ENCODE measurements at places on chromosomes 7 and 10.

DNA sequence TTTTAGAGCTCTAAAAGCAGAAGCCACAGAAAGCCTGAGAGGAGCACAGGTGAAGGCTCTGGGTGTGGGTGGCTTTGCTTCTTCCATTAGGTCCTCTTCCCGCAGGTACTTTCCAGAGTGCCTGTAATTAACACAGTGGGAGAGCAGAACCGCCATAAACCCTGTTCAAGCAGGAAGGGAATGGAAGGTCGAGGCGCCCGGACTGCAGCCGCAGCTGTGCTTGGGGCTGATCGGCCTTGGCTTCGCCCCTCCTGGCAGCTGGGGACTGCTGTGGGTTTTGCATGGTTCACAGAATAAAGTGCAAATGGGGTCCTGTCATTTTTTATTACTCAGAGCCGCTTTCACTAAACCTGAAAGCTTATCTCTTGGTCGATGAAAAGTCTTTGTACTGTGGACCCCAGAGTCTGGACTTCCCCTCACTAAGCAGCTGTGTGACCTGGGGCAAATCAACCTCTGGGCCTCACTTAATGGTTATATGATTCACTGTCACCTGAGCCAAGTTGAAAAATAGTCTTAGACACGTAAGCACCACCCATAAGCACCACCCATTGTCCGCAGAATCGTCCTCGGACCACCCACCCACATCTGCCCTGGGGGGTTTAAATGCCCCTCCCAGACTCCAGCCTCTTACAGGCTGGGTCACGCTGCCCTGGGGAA is 100.9 kb downstream of the XRCC2 start:
- DNase-seq = no peak

DNA sequence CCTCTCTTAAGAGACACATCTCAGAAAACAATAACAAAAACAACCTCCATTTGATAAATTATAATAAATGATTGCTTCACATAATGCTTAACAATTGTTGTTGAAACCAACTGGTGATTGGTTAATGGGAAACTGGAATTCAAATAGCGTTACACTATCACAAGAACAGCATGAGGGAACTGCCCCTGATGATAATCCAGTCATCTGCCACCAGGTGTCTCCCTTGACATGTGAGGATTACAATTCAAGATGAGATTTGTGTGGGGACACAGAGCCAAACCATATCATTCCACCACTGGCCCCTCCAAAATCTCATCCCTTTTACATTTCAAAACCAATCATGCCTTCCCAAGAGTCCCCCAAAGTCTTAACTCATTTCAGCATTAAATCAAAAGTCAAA is 375.9 kb downstream of the BMPER start:
- no peak for DNase-seq

GRCh38 chr7:47394751-47395252 is 187.1 kb downstream of the TNS3 start:
- no peak for DNase-seq

DNA sequence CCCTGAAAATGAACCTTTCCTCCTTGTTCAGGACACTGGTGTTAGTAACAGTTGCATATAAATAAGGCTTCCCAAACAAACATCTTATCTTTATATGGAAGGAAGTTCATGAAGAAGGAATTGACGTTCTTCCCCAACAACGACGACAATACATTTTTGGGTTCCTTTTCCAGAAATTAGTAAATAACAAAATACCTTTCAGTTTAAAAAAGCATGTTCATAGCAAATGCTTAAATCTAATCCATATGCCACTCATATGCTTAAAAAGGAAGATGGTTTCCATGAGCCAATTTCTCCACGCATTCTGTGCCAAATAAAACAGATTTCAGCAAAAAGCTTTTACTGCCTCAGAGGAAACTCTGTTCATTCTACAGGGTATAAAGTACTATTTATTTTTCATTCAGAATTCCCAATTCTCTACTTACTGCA is 182.6 kb downstream of the COBL start:
- no peak for DNase-seq

GRCh38 chr7:24781106-24781505 is 23.8 kb upstream of the GSDME start:
- no peak for DNase-seq

DNA sequence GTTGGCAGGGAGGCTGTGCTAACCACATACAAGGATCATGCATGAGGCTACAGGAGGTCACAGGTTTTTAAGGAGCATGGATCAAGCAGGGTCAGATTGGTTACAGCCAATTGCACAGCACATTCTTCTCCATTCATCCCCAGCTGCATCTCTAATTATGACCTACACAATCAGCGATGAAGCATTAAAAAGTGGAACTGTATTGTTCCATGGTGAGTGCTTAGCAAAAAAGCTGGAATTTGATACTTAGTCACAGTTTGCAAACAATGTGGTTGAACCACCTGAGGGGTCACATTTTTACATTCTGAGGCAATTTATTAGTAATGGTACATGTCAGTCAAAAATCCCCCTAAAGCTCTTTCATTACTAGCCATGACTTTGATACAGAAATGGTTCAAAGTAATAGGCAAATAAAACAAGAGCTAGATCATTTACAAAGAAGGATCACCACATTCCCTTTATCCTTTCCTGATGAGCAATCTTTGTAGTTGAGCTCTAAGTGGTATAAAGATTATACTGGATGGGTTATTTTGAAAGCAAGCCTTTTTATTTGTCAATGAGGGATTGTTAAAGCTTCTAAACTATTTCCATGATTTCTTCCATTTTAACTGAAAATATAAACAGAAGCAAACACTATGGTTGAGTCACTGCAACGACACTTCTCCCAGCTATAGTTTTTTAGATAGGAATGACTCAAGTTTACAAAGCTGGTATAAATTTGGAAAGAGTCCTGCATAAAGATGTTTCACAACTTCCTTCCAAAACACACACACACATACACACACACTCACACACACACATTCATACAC is 217.8 kb upstream of the SEMA3A start:
- DNase-seq = peak; percentile 89

DNA sequence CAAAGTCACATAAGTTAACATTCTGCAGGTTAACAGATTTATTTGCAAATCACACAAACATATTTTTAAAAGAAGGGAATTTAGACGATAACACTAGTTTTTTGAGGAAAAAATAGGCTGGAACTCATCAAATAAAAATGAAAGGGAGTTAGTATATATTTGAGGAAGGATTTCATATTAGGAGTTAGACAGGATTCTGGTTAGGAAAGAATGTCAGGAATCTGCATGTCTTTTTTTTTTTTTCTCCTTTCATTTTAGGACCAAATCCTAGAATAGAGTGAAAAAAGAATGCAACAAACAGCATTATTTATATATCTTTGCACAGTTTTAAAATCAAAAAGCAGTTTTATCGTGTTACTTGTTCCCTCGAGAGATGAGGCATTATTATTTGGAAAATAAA is 8.9 kb upstream of the TRDMT1 start:
- no peak for DNase-seq

GRCh38 chr10:93422118-93422517 is 60.0 kb downstream of the MYOF start:
- no peak for DNase-seq

- no peak for DNase-seq
Observed at GRCh38 chr10:21638681-21639080, 104.6 kb downstream of the MLLT10 start.

DNA sequence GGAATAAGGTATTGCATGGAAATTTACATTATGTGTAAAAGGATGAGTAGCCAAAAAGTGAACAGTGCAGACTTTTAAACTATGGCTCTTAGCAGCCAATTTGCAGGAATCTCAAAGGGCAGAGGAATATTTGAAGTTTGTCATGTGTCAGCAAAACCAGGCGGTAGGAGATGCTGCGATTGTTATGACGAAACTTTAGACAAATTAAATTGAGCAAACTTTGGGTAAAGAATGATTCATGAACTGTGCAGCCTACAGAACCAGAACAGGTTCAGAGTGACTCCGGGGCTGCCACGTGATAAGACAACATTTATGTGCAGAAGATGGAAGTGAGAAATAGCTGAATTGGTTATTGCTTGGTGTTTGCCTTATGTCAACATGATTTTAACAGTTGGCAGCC is 39.2 kb upstream of the CCDC6 start:
- no peak for DNase-seq

DNA sequence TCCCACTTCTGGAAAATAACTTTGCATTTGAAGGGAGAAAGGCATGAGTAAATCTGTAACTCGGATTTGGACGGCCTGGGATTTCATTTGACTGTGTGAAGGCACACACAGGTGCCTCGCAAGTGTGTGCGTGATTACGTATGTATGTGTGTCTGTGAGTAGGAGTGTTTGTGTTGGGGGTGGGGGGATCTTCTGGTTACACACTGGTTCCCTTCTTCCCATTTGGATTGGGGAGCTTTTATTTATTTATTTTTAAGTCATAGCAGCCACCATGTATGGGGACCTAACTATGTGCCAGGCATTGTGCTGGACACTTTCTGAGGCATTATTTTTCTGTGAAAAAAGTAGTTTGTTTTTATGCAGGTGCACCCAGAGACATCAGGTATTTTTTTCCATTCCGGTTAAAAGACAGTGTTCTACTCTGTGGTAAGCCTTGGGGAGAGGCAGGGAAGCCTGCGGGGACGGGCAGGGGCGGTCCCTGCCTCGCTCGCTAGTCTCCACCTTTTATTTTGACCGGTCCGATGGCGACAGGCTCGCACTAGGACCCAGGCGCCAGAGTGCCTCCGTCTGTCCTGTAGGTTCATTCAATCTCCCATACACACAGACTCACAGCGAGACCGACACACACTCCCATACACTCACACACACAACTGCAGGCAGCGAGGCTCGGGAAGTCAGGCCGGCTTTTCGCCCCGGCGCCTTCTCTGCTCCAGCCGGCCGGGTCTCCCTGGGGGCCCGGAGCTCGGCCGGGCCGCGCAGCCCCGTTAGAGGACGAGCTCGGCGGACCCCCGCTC is at the start of gene MXI1:
MXI1 (plus strand) TSS at position 595 of the 794 bp plus-strand sequence. CDS start 204 bp downstream, outside the sequence.
- peak; percentile 92 for DNase-seq

GRCh38 chr7:40799-41750 is 151.3 kb upstream of the FAM20C start:
- no peak for DNase-seq

Measured in A549 (cell line).